ENCODE measurements at places on chromosomes 7 and 10. TPM values are rescaled to one million over a fixed set of nuclear protein-coding genes. Genes with fewer than 3 reads are reported as not detected.

Gene SYT15
- 1.5 TPM for total RNA-seq

Gene WIPF3
- total RNA-seq = not detected

Gene RNF148
- total RNA-seq = not detected

Gene DYDC2
- total RNA-seq = not detected

Gene KIAA1217
- 0.62 TPM for total RNA-seq

Gene MLXIPL
- not detected for total RNA-seq

DNA sequence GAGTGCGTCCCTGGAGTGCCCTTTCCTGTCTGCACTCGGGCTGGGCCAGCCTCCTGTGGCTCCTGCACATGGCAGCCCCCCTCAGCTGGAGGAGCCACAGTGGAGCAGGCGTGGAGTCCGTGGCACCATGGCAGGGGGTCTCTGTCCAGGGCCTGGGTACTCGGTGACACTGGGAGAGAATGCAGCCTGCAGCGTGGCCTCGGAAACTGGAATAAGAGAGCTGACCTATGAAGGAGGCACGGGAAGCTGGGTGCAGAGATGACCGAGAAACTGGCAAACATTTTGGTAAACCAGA lies 25.8 kb upstream of the WDFY4 start:
- H3K4me3 ChIP-seq = no peak overlapping the region
- no peak for DNase-seq
- no peak overlapping the region for H3K27ac ChIP-seq
- peaks cover 23% of the 10 kb centered on the region for H3K27me3 ChIP-seq

GRCh38 chr7:16993543-16993942 lies 111.8 kb upstream of the AGR3 start:
- H3K4me1 ChIP-seq = peaks cover 11% of the 10 kb centered on the region
- peaks cover 25% of the 10 kb centered on the region for H3K36me3 ChIP-seq
- H3K27ac ChIP-seq = no peak overlapping the region
- H3K4me3 ChIP-seq = no peak overlapping the region
- peaks cover 5% of the 10 kb centered on the region for H3K27me3 ChIP-seq
- DNase-seq = no peak

DNA sequence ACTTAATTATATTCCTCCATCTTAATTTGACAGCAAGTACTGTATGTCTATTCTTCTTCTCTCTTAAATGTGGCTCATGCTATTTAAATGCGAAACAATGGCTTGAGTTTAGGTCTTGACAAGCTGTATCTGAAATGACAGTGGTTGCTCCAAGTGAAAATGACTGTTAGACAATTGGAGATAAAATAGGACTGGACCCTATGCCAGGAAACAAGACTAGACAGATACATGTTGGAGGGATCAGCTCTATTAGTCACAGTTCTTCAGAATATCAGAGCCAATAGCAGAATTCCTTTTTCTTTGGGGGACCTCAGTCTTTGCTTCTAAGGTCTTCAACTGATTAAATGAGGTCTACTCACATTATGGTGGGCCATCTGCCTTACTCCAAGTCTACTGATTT lies 25.8 kb downstream of the KIAA1217 start:
- H3K4me1 ChIP-seq = no peaks in the 10 kb centered on the region
- DNase-seq = no peak
- no peak overlapping the region for H3K27ac ChIP-seq
- no peaks in the 10 kb centered on the region for H3K36me3 ChIP-seq
- peaks cover 10% of the 10 kb centered on the region for H3K27me3 ChIP-seq

GRCh38 chr10:79375321-79376077 lies 28.2 kb downstream of the PPIF start:
- H3K4me1 ChIP-seq = peaks cover 3% of the 10 kb centered on the region
- H3K36me3 ChIP-seq = no peaks in the 10 kb centered on the region
- no peak overlapping the region for H3K27ac ChIP-seq
- no peak for DNase-seq
- no peak overlapping the region for H3K4me3 ChIP-seq
- H3K27me3 ChIP-seq = peaks cover 19% of the 10 kb centered on the region

DNA sequence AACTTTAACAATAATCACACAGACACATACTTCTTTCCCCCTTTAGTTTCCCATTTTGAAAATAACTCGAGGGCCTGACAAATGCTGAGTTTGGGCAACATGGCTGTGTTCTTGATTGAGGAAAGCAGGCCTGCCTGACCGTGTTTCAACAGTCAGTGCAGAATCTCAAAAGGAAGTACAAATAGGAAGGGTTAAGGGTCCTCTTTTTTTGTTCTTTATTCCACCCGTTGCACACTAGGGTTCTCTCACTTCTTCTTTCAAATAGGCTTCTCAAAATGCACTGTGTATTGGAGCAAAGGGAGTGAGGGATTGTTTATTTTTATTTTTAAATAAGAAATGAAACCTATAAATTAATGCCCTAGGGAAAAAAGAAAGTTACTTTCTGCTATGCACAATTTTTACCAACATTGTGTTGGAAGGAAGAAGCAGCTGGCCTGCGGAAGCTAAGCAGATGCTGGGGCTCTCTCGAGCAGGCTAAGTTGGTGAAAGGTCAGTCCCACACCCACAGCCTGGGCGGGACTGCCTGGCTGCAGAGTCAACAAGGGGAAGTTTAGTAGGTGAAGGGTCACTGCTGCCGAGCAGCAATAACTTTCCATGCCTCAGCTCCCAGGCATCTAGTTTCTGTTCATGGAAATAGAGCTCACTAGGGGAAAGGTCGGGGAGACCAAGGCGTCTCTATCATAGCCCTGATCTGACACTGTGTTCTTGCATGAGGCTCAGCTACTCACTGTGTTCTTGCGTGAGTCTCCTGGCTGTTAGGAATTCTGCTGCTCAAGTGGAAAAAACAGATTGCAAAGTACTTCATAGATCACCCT lies 12.2 kb upstream of the PDK4 start:
- H3K4me3 ChIP-seq = no peak overlapping the region
- H3K4me1 ChIP-seq = peaks cover 3% of the 10 kb centered on the region
- H3K27me3 ChIP-seq = peaks cover 3% of the 10 kb centered on the region
- no peaks in the 10 kb centered on the region for H3K36me3 ChIP-seq
- H3K27ac ChIP-seq = no peak overlapping the region

DNA sequence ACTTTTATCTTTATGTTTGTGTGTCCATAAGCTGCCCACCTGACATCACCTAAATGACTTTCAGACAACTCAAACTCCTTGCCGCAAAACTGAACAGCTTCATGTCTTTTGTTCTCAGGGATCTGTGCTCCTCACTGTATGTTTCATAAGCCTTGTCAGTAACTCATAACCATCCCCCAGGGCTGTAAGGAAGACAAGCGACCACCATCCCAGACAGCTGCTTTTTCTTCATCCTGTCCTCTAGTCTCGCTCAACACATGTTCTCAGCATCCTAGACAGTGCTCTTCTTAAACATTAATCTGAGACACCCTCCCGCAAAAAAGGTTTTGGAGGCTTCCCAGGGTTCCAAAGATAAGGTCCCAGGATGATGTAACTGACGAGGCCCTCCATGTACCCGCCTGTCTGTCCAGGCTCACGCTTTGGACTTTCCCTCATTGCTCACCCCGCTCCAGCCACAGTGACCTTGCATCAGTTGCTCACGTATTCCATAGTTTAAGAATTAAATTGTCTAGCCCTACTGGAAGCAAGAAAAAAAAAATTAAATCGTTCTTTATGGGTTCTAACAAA lies 69.8 kb downstream of the MAP3K8 start:
- no peaks in the 10 kb centered on the region for H3K36me3 ChIP-seq
- H3K27me3 ChIP-seq = peaks cover 2% of the 10 kb centered on the region

GRCh38 chr10:99929360-99929759 lies 80.4 kb downstream of the DNMBP start:
- no peak overlapping the region for H3K27ac ChIP-seq
- H3K4me1 ChIP-seq = peaks cover 3% of the 10 kb centered on the region
- peaks cover 14% of the 10 kb centered on the region for H3K27me3 ChIP-seq
- no peak overlapping the region for H3K4me3 ChIP-seq
- no peak for DNase-seq

GRCh38 chr10:131323025-131323424 lies 11.5 kb upstream of the TCERG1L start:
- no peaks in the 10 kb centered on the region for H3K36me3 ChIP-seq
- no peaks in the 10 kb centered on the region for H3K4me1 ChIP-seq
- DNase-seq = no peak
- no peak overlapping the region for H3K4me3 ChIP-seq
- peaks cover 7% of the 10 kb centered on the region for H3K27me3 ChIP-seq

GRCh38 chr7:2085804-2086203 lies 146.9 kb downstream of the MAD1L1 start:
- H3K4me3 ChIP-seq = no peak overlapping the region
- H3K4me1 ChIP-seq = peaks cover 11% of the 10 kb centered on the region
- H3K27me3 ChIP-seq = no peaks in the 10 kb centered on the region
- DNase-seq = no peak
- H3K36me3 ChIP-seq = peaks cover 3% of the 10 kb centered on the region
- H3K27ac ChIP-seq = no peak overlapping the region

DNA sequence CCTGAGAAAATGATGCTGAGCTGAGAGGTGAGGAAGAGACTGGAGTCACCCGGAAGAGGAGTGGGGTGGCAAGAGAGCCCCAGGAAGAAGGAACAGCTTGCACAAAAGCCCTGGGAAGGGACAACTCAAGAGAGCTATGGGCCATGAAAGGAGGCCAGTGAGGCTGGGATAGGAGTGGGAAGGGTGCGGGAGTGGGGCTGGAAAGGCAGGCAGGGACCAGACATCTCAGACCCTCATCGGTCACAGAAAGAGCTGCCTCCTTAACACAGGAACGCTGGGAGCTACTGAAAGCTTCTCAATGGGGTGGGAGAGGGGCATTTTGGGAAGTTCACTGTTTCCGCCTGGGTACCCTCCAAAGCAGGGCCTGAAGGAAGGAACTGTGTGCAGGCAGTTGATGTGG lies 122.0 kb upstream of the UNC5B start:
- H3K27ac ChIP-seq = no peak overlapping the region
- DNase-seq = no peak
- no peaks in the 10 kb centered on the region for H3K4me1 ChIP-seq
- H3K36me3 ChIP-seq = no peaks in the 10 kb centered on the region
- H3K4me3 ChIP-seq = no peak overlapping the region

- no peak overlapping the region for H3K27ac ChIP-seq
- DNase-seq = no peak
- peaks cover 7% of the 10 kb centered on the region for H3K4me1 ChIP-seq
- no peaks in the 10 kb centered on the region for H3K36me3 ChIP-seq
- H3K4me3 ChIP-seq = no peak overlapping the region
These were observed 73.3 kb downstream of the CXCL12 start for GRCh38 chr10:44311563-44312051.

DNA sequence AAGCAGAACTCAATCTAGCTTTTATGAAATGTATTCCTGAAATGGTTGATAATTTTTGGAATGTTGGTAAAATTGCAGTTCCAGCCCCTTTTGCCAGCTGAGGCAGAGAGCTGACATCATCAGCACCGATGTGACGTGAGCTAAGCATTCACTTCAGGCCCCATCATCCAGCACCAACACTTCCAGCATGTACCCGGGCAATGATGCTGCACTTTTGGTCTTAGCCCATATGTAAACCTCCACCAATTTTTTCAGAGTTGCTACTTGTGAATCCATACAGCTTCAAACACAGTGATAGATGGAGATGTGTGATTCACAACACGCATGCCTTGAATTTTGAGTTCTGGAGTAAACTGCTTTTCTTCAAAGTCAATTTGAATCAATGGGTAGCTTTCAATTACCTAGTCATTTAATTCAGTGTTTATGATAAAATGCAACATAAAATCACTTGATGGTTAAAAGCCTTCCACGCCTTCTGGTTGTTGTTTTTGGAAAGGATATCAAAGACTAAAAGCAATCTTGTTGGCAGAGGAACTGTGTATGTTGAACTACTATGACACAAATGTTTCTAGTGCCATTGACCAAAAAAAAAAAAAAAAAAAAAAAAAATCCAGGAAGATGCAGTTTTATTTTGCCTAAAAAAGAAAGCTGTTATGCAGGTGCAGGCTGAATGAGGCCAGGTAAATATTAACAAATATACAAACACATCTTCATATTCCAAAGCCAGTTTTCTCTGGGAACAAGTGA lies 73.9 kb downstream of the NRP1 start:
- peaks cover 36% of the 10 kb centered on the region for H3K27me3 ChIP-seq
- no peak overlapping the region for H3K4me3 ChIP-seq
- no peak for DNase-seq
- H3K27ac ChIP-seq = no peak overlapping the region

- no peaks in the 10 kb centered on the region for H3K27me3 ChIP-seq
- no peak for DNase-seq
- no peak overlapping the region for H3K4me3 ChIP-seq
- H3K4me1 ChIP-seq = no peaks in the 10 kb centered on the region
- no peaks in the 10 kb centered on the region for H3K36me3 ChIP-seq
These were observed 74.4 kb upstream of the PDZD8 start for GRCh38 chr10:117449636-117450035.

DNA sequence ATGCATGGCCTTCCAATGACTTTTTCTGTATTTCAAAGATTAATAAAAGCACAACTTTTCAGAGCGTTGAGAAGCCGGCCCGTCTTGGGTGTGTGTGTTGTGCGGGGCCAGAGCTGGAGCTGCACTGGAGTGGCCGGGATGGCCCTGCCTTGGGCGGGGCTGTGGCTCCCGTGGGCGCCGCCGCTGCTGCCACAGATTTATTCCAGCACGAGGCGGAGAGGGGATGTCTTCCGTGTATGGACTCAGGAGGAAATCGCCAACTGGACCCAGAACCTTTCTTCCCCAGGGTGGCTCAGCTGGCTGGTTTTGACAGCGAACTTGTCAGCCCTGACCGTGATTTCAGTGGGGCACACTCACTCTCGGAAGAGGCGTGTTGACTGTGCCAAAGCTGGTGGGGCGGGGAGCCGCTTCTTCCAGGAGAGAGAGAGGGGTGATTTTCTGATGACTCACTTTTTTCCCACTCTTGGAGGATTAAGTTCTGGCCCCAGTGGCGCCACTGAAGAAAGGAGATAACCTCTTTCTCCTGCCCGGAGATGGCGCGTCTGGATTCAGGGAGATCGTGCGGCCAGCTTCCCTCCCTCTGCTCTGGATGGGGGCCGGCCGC lies 72.4 kb downstream of the DNAJB6 start:
- H3K4me3 ChIP-seq = no peak overlapping the region
- no peaks in the 10 kb centered on the region for H3K27me3 ChIP-seq
- H3K36me3 ChIP-seq = peaks cover 21% of the 10 kb centered on the region

GRCh38 chr7:123939784-123940183 lies 14.7 kb downstream of the SPAM1 start:
- no peak for DNase-seq
- no peaks in the 10 kb centered on the region for H3K36me3 ChIP-seq
- no peaks in the 10 kb centered on the region for H3K4me1 ChIP-seq
- no peak overlapping the region for H3K4me3 ChIP-seq
- H3K27me3 ChIP-seq = no peaks in the 10 kb centered on the region
